Smooth muscle cell of the pulmonary artery (primary cell): ENCODE measurements at places on chromosomes 3 and 15. TPM values are rescaled to one million over a fixed set of nuclear protein-coding genes. Genes with fewer than 3 reads are reported as not detected.

Gene GTF2A2
- total RNA-seq = 41.7 and 65.4 TPM in 2 replicates

Gene ZNF80
- total RNA-seq = not detected in 2 replicates

Gene GPR171
- total RNA-seq = not detected in 2 replicates

Gene FOXL2
- 0.10 TPM in 1 of 2 replicates, not detected in the other for total RNA-seq

Gene MCF2L2
- 0.13 and 0.33 TPM in 2 replicates for total RNA-seq

Gene OSTN
- total RNA-seq = 4.5 and 11.1 TPM in 2 replicates

Gene GCSAM
- total RNA-seq = not detected in 2 replicates

Gene CYP19A1
- 0.23 and 0.72 TPM in 2 replicates for total RNA-seq

Gene GXYLT2
- total RNA-seq = 25.7 and 33.5 TPM in 2 replicates

Gene PLIN1
- 0.23 and 0.33 TPM in 2 replicates for total RNA-seq
